Stimulated activated CD4-positive, alpha-beta T cell treated with anti-CD3 and anti-CD28 coated beads, Interleukin-12 subunit alpha, Interleukin-12 subunit beta, amount 100 ng/mL, for 48 hours (primary cell): ENCODE measurements at places on chromosomes 3 and 15.

- DNase-seq = no peak
Measured at GRCh38 chr3:11853450-11853849, 6.8 kb upstream of the TAMM41 start.

DNA sequence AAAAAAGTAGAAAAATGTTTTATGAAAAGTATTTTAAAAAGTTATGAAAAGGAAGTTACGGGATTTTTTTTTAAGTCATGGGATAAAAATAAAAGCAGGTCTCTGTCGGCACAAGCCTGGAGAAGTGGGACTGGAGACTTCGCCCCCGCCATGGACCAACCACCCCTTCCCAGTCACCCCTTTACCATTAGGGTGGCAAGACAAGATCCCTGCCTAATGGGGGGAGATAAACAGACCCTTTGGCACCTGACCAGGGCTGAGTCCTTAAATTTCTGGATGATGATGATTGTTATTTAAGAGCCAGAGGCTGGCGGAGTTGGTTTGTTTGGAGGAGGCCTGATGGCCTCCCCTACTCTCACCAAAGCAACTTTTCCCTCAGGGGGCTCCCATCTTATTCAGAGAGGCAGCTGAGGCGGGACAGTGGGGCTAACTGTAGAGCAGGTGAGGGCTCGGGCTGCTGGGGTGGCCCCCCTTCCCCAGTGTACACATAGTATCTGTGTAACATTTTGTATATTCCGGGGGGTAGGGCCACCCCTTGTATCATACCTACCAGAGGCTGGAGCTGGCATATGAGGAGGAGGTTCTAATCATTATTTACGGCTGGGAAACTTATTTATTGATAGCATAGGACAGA lies 74.0 kb downstream of the ADAMTS7 start:
- no peak for DNase-seq

- DNase-seq = no peak
Measured at GRCh38 chr15:50267577-50267976, 2.1 kb upstream of the HDC start.

- no peak for DNase-seq
Measured at GRCh38 chr15:58518626-58519025, 86.8 kb downstream of the LIPC start.

DNA sequence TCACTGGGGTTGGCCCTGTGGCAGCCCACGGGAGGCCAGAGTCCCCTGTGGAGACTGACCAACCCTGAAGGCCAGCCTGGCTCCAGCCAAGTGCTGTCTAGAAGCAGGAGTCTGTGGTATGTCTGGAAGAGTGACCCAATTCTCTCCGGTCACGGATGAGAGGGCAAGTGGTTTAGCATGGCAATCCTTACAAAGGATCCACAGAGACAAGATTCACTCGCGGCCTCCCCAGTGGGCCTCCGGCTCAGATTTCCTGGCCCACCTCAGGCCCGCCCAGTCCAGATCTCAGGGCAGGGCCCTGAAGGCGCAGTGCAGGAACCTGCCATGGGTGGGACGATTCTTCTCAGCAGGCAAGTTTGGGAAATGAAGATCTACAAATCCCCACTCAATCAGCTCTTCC lies 5.0 kb upstream of the BCL2L10 start:
- no peak for DNase-seq

DNA sequence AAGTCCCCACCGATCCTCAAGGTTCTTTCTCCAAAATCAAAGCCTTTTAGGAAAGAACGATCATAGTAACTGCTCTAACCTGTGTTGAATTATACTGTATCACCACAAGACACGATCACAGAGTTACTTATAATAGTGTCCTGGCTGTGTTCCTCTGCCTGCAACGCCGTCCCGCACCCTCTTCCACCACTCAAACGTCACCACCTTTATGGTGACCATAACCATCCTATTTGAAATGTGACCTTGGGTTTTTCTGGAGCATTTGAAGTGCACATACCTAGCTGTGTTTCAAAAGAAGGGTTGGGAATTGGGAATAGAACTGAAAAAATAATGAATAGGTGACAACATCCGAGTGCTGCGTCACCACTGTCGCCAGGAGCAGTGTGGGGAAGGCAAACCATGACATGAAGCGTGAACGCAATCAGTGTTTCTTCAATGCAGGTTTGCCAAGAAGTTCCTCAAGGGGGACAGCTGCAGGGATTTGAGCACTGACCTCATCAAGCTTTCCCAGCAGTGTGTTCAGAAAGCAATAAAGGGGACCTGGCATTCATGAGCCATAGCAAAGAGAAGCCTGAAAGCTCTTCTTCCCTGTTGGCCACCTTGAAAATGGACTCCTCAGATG lies 769 bp upstream of the SELENOS start:
- no peak for DNase-seq
